Kidney (tissue), 22 donors: ENCODE measurements at places on chromosomes 16 and 17. TPM values are rescaled to one million over a fixed set of nuclear protein-coding genes. Genes with fewer than 3 reads are reported as not detected.

Gene TNFSF12
- total RNA-seq, result 48.0 TPM

Gene SMTNL2
- 25.6 TPM for total RNA-seq

Gene LGALS3BP
- 240 TPM for total RNA-seq

Gene AOC2
- total RNA-seq, result 1.2 TPM

Gene PPP1R27
- total RNA-seq, result not detected

Gene CCDC40
- 22.6 TPM for total RNA-seq

Gene GPR142
- not detected for total RNA-seq

Gene KREMEN2
- total RNA-seq, result not detected

GRCh38 chr17:15981646-15982580 is 17.6 kb downstream of the ZSWIM7 start:
- DNase-seq, result no peak

DNA sequence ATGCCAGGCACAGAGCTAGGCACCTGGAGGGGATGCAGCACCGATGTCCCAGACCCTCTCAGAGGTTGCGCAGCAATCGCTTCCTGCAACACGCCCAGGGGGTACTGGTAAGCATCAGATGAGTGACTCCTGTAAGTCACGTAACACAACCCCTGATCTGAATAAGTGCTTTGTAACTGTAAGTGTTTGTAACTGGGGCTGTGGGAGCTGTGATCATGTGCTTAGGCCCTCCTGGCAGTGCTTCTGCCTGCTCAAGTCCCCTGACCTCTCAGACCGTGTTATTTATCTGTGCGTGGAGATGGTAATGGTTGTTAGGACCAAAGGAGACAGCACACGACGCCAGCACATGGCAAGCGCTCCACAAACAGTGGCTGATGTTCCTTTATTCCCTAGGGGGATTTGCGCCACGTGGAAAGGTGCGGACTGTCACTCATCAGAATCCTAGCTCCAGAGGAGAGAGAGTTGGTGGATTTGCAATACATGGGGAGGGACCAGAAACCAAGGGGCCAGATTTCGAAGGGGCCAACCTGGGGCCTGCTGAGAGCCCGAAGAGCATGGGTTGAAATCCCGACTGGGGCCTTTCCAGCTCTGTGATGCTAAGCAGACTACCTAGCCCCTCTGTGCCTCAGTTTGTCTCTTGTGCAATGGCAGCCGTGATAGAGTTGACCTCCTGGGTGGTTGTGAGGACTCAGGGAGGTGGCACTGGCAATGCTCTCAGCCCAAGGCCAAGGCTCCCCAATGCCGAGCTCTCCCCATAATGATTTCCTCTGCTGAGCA is 151.8 kb downstream of the IRF8 start:
- no peak for DNase-seq

- DNase-seq, result no peak
Observed at GRCh38 chr17:43690624-43691316, 29.0 kb upstream of the MEOX1 start.

- no peak for DNase-seq
Observed at GRCh38 chr17:76447931-76448652, 4.9 kb downstream of the UBE2O start.

GRCh38 chr17:12088035-12088434 is 67.4 kb downstream of the MAP2K4 start:
- no peak for DNase-seq

GRCh38 chr16:8905168-8905762 is 23.1 kb downstream of the LITAFD start:
- peak; percentile 17 for DNase-seq

DNA sequence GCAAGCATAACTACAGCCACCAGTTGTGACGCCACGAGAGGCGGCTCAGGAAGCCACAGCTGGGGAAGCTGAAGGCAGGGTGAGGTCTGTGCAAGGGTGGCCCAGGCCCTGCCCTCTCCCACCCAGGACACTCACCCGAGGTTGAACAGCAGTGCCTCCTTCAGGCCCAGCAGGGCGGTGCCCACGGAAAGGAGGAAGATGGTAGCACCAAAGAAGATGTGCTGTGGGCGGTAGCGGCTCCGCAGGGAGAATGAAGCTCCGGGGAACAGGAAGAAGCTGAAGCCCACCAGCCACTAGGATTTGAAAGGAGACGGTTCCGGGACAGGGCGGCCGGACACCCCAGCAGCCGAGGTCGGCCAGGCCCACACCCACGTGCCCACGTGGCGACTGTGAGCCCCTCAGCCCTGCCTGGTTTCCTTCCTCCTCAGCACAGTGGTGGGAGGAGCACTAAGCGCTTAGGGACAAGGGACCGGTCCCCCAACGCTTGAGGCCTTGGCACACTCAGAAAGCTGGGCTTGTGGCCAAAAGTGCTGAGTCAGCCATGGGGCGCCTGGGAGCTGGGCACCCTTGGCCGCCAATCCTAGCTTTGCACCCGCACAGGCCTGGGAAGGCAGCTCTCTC is 11.0 kb downstream of the CYB561 start:
- DNase-seq, result no peak

DNA sequence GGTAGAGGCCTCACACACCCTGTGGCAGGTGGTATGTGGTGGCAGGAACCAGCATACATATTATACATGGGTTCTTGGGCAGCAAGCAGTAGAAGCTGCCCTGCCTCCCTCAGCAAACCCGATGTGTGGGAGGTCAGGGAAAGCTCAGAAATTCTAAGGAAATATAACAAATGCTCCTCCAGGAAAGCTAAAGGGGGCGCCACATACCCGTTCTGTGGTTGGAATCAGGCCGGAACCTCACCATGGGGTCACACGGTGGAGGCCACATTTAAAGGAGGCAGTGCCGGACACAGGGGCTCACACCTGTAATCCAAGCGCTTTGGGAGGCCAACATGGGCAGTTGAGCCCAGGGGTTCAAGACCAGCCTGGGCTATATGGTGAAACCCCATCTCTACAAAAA is 12.4 kb upstream of the KATNB1 start:
- no peak for DNase-seq

DNA sequence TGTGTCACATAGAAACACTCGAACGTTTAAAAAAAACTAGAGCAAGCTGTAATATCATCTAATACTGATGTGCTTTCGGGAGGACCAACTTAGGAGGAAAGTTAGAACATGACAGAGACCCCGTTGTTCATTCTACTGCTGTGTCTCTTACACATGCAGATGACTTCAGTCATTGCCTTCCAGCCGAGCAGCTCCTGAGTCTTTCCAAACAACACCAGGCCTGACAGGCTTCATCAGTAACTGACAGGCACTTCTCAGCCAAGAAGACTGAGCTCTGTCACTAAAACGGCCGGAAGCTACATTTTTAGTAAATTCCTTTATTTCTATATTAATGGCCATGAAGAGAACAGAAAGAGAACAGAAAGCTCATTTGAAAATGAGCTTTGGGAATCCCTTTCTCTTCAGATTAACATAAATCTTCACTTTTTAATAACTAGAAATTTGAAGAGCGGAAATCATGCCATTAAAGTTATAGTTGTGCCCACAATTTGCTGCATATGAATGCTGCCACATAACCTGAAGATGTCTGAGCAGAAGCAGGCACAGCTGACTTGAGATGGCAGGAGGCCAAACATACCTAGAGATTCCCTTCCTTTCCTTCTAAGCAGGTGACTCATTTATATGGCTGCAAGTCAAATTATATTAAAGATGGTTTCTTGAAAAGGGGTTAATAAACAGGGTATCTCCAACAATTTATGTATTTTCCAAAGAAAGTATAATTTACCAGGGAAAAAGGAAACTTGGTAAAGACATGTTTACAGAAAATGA is 148.9 kb downstream of the ITFG1 start:
- DNase-seq, result no peak

DNA sequence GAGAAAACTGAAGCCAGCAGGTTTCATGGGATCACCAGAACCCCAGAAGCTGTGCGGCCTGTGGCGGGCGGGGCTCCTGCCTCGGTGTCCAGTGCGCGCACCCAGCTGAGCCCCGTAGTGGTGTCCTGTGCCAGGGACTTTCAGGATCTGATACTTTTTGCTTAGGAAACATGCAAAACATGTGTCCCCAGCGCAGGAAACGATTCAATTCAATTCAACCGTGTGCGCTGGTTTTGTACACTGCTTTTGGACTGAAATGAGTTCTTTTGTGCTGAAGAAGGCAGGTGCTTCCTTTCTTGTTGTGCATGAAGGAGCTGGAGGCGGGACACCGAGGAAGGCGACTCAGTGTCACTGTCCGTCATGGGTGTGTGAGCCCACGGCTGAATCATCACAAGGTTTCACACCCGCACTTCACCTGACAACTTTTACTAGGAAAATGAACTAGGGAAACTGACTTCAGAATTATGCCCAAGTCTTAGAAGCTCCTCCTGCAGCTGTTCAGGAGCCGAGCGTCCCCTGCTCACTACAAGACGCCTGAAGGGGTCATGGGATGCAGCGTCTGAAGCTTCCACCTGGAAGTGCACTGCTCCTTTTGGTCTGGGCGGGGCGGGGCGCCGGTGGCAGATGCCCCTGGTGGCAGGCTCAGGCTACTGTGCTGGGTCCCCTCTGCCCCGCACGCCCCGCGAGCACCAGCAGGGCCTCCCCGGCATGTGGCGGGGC is 31.4 kb upstream of the ZNF750 start:
- DNase-seq, result peak; percentile 74

- no peak for DNase-seq
Observed at GRCh38 chr17:1024076-1024475, 27.1 kb downstream of the TIMM22 start.

GRCh38 chr16:29820271-29820701 is at the start of gene MVP:
MVP (plus strand) TSS chr16:29820462; CDS start chr16:29830550, 10,088 bp downstream.
- DNase-seq, result peak; percentile 45

DNA sequence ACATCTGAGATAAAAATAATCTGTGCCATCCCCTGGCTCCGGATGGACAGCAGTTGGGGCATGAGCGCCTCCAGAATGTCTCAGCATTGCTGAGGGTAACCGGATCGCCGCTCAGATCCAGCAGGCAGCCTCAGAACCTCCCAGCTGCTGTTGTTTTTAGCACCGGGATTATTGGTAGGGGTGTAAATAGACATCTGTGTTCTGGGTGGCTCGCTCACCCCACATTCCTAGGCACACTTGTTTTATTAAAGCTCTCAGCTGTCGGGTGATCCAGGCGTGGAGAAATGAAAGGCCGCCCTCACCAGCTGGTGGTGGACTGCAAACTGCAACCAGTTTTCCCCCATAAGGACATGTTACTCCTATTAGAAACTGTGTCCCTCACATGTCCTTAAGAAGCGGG is 32.1 kb downstream of the MYH3 start:
- no peak for DNase-seq

DNA sequence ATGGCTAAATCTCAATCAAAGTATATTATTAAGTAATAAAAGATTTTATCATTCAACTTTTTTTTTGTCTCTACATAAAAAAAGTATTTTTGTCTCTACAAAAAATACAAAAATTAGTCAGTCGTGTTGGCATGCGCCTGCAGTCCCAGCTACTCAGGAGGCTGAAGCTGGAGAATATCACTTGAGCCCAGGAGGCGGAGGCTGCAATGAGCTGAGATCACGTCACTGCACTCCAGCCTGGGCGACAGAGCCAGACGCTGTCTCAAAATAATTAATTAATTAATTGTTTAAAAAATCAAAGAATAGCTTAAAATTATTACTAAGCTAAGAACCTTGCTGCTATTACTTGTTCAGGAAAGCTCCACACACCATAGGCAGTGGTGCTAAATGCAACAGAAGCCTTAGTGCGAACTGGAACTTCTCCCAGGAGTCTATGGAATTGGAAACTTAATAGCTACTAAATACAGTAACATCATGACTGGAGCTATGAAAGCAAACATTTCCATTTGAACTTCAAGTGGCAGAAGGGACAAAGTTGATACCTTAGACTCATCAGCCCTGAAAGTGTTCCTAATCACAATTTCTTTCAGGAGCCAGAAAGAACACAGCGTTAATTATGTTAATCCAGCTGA is 22.6 kb downstream of the ADCY9 start:
- DNase-seq, result no peak

DNA sequence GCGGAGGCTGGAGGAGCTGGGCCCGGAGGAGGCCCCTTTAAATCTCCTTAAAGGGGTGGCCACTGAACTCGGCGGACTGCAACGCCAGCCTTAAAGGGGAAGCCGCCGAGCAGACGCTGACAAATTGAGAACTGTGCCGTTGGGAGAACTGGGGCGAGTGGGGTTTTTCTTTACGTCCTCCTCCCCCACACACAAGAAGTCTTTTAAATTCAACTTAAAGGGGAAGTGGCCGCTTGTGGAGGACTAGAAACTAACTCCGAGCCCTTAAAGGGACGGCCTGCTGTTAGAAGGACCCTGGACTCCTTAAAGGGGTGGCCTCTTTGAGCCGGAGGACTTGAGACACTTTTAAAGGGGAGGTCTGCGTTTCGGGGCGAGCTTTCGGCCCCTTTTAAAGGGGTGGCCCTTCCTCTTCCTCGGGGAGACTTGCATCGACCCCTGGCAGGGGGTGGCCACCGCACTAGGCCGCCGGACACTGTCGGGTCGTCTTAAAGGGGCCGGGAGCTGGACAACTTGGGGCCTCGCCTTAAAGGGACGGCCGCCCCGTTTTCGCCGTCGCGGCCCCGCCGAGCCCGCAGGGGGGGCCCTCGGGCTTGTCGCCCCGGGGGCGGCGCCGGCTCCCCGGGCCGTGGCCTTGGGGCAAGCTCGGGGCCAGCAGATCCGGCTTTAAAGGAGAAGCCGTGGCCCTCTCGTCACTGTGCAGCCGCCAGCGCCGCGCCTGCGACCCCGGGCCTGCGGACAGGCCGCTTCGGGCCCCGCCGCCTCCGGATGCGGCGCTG is 688 bp downstream of the FBRS start:
- DNase-seq, result no peak

DNA sequence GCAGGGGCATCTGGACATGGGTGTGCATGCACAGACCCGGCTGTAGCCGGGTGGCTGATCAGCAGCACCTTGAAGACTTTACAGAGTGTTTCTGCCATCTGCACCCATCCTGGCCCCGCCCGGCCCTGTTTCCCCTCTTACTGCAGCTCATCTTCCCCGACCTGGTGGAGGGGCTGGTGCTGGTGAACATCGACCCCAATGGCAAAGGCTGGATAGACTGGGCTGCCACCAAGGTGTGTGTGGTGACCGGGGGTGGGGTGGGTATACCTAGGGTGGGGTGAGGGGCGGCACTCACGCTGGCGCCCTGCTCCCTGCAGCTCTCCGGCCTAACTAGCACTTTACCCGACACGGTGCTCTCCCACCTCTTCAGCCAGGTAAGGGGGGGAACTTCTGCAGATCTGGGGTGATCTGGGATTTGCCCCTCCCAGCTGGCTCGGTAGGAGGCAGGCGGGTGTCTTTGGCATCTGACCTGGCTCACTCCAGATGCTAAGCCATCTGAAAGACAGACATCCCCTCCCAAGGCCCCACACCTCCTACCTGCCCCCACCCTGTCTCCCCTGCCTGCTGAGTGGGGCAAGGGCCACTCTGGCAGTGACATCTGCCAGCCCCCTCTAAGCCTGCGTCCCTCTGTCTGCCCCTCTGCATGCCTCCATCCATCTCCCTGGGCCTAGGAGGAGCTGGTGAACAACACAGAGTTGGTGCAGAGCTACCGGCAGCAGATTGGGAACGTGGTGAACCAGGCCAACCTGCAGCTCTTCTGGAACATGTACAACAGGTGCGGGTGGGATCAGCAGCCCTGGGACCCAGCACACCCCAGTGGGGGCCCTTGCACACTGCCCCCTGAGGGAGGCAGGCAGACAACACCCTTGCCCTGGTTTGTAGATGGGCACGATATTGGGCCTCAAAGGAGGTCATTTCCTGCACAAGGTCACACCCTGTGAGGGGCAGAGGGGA is 6.6 kb downstream of the NDRG4 start:
- peak; percentile 64 for DNase-seq

- peak; percentile 56 for DNase-seq
Observed at GRCh38 chr17:17141860-17142552, 64.1 kb downstream of the PLD6 start.
